ENCODE measurements at places on chromosomes 6 and 20.
A peak's percentile ranks its signal among the peaks of the same experiment; 100 is the strongest.

DNA sequence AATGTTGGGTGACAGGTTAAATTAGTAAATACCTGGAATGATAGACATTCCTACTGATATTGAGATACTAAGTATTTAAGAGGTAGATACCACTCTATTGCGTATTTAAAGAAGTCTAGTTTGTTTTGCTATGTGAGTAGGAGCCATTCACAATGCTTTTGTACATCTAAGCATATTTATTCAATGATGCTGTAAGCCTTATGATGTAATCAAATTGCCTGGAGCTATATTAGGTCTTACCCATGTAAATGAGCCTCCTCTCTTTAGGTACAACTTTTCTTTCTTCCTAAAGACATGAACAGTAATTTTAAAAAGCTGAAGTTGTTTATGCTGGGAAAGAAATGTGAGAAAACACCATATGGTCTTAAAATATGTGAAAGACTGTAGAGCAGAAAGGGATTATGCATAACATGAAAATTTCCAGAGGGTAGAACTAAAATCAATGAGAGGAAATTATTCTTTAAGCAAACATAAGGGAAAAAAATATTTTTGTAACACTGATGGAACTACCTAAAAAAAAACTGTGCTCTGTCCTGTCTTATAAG lies 526.7 kb downstream of the EPHA7 start:
- no peak for DNase-seq

GRCh38 chr6:38239719-38240451 lies 399.8 kb downstream of the BTBD9 start:
- no peak for DNase-seq

- no peak for DNase-seq
Measured at GRCh38 chr20:2998728-2999127, 44.7 kb upstream of the GNRH2 start.

- no peak for DNase-seq
Measured at GRCh38 chr6:3350252-3350796, 91.6 kb downstream of the PSMG4 start.

- DNase-seq: no peak
Measured at GRCh38 chr20:1182106-1182505, 2.7 kb downstream of the TMEM74B start.

GRCh38 chr20:35883778-35884540 lies 70.3 kb downstream of the SCAND1 start:
- DNase-seq: peak; percentile 18

- no peak for DNase-seq
Measured at GRCh38 chr6:113481910-113482309, 375.2 kb upstream of the MARCKS start.

- DNase-seq: no peak
Measured at GRCh38 chr6:42260972-42261371, 43.3 kb upstream of the MRPS10 start.

DNA sequence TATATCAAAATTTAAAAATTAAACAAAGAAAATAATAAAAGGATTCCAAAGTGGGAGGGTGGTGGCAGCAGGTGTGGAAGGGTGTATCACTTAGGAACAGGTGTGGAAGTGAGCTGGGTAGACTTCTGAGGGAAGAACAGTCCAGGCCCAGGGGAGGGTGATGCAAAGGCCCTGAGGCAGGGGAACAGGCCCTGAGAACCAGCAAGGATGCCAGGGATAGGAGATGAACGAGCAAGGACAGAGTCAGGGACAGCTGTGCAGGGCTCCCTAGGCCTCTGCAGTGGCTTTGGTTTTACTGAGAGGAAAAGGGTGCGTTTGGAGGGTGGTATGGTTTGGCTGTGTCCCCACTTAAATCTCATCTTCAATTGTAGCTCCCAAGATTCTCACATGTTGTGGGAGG lies 9.4 kb upstream of the RAET1E start:
- no peak for DNase-seq

DNA sequence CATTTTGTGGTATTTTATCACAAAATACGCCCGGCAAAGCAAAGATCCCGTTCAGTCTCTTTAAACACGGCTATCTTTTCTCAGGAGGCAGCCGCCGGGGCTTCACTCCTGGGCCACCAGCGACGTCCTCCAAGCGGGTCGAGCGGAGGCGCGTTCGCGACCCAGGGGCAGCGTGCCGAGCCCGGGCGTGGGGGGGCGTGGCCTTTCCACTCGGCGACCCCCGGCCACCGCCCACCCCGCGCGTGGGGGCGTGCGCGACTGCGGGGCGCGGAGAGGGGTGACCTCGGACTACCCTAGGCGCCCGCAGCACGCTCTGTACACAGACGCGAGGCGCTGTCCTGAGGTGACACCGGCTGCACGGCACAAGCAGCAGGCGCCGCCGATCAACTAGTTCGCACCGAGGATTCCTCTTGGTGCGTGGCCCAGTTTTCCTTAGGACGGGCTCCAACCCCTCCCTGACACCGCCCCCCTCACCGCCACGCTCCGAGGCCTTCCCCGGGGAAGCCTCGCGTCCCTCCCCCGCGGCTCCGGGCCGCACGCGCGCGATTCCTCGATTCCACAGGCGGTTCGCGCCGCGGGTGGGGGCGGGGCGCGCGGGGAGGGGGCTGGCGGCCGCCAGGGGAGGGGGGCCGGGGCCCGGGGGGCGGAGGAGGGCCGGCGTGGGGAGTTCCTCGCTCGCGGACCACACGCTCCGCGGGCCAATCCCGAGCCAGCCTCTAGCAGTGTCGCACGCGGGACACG lies 1.1 kb upstream of the JARID2 start:
- peak; percentile 47 for DNase-seq

GRCh38 chr6:45626087-45626891 lies 248.6 kb upstream of the SUPT3H start:
- no peak for DNase-seq

GRCh38 chr6:166318227-166318626 lies 10.0 kb upstream of the PRR18 start:
- DNase-seq: no peak

GRCh38 chr20:5614506-5614905 lies 135.7 kb upstream of the SHLD1 start:
- no peak for DNase-seq

GRCh38 chr6:75171567-75171966 lies 34.3 kb downstream of the COL12A1 start:
- no peak for DNase-seq

GRCh38 chr6:45696738-45697137 lies 318.9 kb downstream of the CLIC5 start:
- no peak for DNase-seq

GRCh38 chr20:13517831-13518230 lies 120.9 kb downstream of the TASP1 start:
- no peak for DNase-seq

DNA sequence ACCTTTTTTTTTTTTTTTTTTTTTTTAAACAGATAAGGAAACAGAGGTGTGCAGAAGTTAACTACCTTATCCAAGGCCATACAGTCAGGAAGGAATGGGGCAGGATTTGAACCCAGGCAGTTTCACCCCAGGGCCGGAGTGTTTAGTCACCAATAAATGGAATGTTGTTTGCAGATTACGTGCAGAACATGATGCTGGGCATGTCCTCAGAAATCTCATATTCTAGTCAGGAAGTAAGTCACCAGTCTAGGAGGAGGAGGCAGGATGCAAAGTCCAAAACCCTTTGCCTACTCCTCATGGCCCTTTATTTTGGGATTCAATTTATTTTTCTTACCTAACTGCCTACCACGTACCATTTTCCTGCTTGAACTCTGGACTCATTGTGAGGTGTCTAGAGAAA lies 57.1 kb upstream of the LRRC1 start:
- no peak for DNase-seq

- DNase-seq: no peak
Measured at GRCh38 chr20:57048027-57048869, 218.2 kb downstream of the BMP7 start.

DNA sequence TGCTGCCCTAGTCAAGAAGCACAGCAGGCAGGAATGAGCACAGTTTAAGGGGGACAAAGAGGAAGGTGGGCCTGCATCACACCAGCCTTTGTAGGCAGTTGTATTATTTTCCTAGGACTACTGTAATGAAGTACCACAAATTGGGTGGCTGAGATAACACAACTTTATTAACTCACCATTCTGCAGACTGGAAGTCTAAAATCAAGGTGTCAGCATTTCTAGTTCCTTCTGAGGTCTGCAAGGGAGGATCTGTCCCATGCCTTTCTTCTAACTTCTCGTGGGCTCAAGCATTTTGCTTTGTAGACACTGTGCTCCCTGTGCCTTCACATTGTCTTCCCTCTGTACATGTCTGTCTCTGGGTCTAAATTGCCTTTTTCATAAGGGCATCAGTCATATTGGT lies 488.5 kb upstream of the JARID2 start:
- DNase-seq: no peak

GRCh38 chr6:130367767-130368166 lies 1.9 kb downstream of the TMEM200A start:
- no peak for DNase-seq

- no peak for DNase-seq
Measured at GRCh38 chr6:100719883-100720682, 161.0 kb downstream of the ASCC3 start.

DNA sequence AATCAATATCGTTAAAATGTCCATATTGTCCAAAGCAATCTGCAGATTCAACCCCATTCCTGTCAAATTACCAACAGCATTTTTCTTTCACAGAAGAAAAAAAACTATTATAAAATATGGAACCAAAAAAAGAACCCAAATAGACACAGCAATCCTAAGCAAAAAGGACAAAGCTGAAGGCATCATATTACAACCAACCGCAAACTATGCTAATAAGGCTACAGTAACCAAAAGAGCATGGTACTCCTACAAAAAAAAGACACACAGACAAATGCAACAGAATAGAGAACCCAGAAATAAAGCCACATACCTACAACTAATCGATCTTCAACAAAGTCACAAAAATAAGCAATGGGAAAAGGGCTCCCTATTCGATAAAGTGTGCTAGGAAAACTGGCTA lies 49.2 kb downstream of the RNGTT start:
- no peak for DNase-seq

DNA sequence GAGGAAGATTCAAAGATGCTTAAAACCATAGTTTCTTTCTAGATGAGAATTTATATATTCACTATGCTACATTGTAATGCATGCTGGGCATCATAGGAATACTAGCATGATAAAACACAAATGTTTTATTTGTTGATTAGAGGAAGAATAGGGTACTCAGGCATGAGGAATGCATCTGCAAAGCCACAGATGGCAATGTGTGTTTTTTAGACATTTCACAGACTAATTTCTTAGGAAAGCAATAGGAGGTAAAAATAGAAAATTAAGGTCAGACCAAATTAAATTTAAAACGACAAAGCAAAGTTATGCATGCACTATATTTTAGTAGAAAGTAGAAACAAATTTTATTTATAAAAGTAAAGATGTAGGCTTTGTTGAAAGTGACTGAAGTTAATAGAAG lies 2.1 kb downstream of the TTK start:
- DNase-seq: no peak

DNA sequence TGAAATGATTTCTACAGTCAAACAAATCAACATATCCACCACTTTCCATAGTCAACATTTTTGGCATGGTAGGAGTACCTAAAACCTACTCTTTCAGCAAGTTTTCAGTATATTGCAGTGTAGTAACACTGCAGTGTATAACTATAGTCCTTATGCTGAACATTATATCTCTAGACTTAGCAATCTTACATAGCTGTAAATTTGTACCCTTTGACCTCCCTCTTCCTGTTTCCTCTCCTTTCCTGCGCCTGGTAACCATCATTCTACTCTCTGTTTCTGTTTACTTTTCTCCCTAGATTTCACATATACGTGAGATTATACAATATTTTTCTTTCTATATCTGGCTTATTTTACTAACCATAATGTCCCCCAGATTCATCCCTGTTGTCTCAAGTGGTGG lies 40.2 kb downstream of the SMAP1 start:
- no peak for DNase-seq

DNA sequence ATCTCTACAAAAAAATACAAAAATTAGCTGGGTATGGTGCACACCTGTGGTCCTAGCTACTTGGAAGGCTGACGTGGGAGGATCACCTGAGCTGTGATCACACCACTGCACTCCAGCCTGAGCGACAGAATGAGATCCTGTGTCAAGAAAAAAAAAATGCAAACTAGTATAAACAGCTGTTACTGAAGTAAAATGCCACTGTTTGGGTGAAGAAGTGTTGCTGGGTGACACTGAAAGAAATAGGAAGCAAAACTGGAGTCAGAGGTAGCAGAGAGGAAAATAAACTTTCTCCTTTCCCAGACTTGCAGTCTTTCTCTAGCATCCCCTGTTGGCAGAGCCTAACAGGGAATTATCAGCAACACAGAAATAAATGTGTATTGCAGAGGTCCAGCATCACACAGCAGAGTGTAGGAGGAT lies 241.2 kb upstream of the PREP start:
- DNase-seq: peak; percentile 12

- no peak for DNase-seq
Measured at GRCh38 chr6:145789443-145789842, 25.2 kb downstream of the FBXO30 start.

DNA sequence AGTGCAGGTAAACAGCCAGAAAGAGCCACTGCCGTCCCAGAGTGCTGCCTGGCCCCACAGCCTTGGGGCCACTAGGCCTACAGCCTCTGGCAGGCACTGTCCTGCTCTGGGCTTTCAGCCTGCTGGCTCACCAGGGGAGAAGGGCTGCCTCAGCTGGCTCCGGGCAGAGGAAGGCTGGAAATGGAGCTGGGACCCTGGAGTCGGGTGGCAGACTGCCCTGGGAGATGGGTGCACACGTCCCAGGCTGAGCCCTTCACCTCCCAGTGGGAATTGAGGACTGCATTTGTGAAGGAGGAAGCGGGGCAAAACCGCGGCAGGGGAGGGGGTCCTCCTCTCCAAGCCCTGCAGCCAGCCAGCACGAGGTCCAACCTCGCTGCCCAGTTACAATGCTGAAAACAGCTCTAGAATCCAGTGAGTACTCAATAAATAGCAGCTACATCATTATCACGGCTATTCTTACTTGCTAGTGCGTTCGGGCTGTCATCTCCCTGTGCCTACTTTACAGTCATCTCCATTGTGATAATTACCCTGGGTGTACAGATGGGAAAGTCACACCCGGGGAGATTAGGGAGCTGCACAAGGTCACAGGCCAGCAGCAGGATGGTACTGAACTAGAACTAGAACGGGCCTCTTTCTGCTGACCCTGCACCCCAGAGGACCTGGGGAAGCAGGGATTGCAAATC lies 13.1 kb downstream of the ACSS1 start:
- DNase-seq: no peak

DNA sequence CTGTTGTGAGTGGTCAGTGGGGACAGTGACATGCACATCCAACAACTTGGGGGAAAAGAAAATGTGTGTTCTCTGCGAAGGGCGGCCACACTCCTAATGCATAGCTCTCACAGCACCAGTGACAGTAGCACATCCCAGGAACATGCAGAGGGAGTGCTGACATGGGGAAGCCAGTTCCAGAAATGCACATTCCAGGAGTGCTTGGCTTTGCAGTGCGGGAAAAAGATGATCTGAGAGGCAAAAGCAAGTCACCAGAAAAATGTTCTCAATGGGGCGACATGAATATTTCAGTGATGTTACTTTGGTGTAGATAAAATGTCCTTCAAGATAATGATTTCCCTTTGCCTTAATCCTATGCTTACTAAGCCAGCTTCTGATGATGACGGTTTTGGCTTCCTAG lies 42.9 kb upstream of the PDE10A start:
- no peak for DNase-seq

- no peak for DNase-seq
Measured at GRCh38 chr6:45557454-45557853, 179.7 kb upstream of the SUPT3H start.

- no peak for DNase-seq
Measured at GRCh38 chr6:12950976-12951375, 234.4 kb downstream of the PHACTR1 start.
